ENCODE measurements at places on chromosomes 3 and 15.

GRCh38 chr15:41989573-41990242 lies 17.4 kb upstream of the EHD4 start:
- peak; percentile 98 for DNase-seq

DNA sequence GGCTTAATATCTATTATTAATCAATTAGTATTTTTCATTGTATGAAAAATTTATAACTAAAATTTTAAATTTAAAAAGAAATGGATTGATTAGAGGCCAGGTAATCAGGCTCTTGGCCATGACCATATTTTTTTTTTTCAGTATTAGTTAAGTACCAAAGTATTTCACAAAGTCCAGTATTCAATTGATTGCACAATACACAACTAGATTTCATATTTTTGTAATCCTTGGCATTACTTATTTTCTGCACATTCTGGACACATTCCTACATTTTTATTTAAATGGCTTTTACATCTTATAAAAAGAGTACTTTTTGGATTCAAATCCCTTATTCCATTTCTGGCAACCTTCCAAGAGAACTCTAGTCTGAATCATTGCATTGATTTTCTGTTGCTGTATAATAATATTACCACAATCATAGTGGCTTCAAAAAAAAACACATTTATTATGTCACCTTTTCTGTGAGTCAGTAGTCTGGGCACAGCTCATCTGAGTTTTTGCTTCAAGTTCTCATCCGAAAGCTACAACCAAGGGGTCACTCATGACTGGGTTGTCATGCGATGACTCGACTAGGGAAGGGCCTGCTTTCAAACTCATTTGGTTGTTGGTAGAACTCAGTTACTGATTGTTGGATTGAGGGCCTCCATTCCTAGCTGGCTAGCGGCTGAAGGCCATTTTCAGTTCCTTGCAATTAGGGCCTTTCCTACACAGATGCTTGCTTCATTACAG lies 90.7 kb downstream of the CNTN6 start:
- DNase-seq: no peak

DNA sequence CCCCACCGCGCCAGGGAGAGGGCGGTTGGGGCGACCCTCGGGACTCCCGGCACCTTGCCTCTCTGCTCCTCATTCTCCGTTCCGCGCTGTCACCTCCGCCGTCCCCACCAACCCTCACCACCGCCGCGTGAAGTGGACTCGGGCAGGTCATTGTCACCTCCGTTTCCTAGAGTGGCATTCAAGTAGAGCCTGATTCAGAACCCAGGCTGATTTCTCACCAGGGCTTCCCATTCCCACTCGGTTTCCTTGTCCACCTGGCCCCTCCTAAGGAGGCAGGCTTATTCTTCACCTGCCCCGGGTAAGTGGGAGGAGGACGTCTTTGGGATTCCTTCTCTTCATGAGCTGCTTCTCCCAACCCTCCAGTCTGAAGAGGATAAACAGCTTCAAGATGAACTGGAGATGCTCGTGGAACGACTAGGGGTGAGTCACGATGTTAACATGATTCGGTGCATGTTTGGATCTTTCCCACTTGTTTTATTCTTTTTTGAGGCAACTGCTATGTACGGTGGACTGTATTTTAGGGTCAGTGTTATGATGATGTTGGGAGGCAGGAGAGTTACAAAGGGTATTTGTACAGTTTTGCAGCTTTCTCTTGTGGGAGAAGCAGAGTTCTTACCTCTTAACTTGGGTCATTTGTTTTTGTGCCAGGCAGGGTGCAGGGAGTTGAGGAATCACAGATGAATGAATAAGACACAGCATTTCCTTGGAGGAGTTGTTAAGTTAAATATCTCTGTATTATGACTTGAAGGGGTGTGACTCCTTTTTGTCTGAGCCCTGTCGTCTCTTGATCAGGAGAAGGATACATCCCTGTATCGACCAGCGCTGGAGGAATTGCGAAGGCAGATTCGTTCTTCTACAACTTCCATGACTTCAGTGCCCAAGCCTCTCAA lies 692 bp downstream of the PSMD2 start:
- DNase-seq: no peak

GRCh38 chr3:135865553-135865952 lies 100.0 kb upstream of the PPP2R3A start:
- no peak for DNase-seq

- no peak for DNase-seq
Measured at GRCh38 chr3:174710612-174711011, 148.5 kb upstream of the NAALADL2 start.

DNA sequence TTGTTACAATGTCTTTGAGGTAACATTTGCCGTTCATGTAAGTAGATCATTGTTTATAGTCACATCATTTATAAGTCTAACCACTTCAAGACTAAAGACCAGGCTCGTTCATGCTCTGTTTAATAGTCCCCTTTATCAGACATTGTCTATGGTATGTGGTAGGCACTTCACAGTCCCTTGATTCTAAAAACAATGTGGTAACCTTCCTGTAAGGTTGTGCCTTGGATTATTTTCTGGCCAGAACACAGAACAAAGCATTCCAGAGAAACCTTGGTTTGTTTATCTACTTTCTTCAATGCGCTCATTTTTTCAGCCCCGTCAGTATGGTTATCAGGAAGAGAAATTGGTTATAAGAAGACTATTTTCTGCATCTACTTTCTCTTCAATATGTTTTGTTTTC lies 16.3 kb upstream of the ST3GAL6 start:
- DNase-seq: no peak

DNA sequence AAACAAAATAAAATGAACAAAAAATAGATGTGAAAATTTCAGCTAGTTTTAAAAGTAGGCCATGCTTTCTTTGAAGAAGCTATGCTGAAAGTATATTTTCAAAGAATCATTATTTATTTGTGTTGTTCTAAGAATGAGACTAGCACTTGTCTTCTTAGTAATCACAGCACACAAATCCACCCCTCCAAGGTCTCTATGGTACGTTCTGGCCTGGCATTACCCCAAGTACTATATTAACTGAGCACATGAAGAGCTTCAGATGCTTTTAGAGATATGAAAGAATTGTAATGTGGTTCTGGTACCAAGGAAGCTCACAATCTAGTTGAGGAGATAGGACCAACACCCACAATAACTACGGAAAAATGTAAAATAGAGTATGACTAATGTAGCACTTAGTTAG lies 416.5 kb downstream of the PLCL2 start:
- no peak for DNase-seq

- peak; percentile 35 for DNase-seq
Measured at GRCh38 chr15:81280696-81281455, 43.1 kb downstream of the STARD5 start.

GRCh38 chr3:141266797-141267555 lies 35.4 kb downstream of the PXYLP1 start:
- DNase-seq: no peak

- no peak for DNase-seq
Measured at GRCh38 chr15:88613074-88613944, 7.8 kb upstream of the AEN start.

GRCh38 chr3:23103764-23104163 lies 99.4 kb upstream of the UBE2E2 start:
- no peak for DNase-seq

- peak; percentile 87 for DNase-seq
Measured at GRCh38 chr3:47009225-47010110, 30.0 kb downstream of the NBEAL2 start.

GRCh38 chr3:82196645-82197044 lies 435.2 kb upstream of the GBE1 start:
- DNase-seq: no peak

GRCh38 chr15:36601952-36602351 lies 22.5 kb downstream of the CDIN1 start:
- no peak for DNase-seq

- DNase-seq: no peak
Measured at GRCh38 chr3:33170531-33170930, 48.1 kb downstream of the SUSD5 start.

GRCh38 chr3:165491487-165491886 lies 295.3 kb upstream of the SLITRK3 start:
- no peak for DNase-seq

- no peak for DNase-seq
Measured at GRCh38 chr3:185846037-185846436, 21.2 kb upstream of the IGF2BP2 start.

- DNase-seq: no peak
Measured at GRCh38 chr15:79190093-79190492, 92.4 kb upstream of the ANKRD34C start.

- DNase-seq: peak; percentile 61
Measured at GRCh38 chr3:123586131-123586530, 1.3 kb upstream of the HACD2 start.

DNA sequence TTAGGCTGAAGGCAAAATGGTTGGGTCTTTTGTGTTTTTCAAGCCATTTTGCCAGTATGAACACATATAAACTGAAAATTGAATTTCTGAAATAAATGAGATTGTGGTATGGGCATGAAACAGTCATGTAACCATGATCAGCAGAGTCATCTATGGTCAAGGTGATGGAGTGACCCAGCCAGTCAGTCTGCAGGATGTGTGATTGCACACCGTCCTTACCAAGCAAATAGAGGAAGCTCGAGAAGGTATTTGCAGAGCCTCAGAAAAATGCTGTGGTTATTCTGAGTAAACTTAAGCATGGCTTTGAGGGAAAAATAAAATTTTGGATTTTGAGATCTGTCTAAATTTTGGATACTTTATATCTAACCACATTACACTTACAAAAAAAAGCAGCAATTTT lies 95.9 kb upstream of the RNF7 start:
- DNase-seq: no peak

DNA sequence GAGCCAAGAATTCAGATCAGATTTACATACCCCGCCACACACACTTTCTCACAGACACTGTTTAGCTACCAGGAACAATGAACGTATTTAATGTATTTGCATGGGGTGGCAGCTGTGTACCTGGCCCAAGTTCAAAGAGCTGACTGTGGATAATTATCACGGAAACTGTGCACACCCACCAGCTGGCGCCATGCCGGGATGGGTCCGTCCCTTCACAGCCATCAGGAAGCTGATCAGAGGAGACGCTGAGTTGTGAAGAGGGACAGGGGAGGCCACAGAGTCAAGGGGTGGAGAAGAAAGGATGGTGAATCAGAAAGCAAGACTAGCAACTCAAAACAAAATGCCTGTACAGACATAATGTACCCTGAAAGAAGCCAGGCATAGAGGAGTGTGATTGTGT lies 13.1 kb upstream of the PLA2G4D start:
- DNase-seq: no peak

DNA sequence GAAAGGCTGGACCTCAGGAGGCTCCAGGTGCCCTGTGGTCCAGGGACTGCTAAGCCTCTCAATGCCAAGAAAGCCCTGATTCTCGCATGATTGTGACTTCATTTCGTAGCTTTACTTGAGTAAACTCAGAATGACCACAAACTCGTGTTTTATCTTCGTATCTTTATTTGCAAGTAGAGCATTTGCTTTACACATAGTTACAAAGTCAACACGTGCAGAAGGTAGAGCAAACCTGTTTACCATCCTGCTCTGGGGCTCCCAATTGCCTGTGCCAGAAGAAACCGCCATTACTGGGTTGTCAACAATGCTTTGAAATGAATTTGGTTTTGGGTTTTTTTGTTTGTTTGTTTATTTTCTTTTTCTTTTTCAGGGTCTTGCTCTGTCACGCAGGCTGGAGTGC lies 5.8 kb upstream of the MESP1 start:
- DNase-seq: no peak

DNA sequence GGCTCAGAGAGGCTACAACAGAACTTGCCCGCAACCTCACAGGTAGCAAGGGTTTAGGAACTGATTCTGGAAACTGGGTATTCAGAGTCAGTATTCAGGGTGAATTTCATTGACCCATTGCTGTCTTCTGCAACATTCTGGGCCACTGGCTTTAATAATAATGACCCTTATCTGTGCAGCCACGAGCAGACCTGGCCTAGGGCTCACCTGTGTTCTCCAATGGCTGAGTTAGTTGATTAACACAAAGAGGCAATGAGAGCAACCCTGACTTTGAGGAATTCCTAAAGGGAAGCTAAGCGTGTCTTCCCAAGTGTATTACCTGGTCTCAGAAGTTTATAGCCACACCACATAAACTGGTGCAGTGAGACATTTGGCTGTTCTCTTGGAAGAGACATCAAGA lies 289.9 kb downstream of the EPHB1 start:
- no peak for DNase-seq

GRCh38 chr3:127135241-127136023 lies 57.5 kb upstream of the PRR23E start:
- DNase-seq: no peak

GRCh38 chr3:129756871-129757270 lies 136.6 kb downstream of the TMCC1 start:
- no peak for DNase-seq

GRCh38 chr15:36815786-36816185 lies 236.4 kb downstream of the CDIN1 start:
- no peak for DNase-seq

GRCh38 chr3:133256787-133257483 lies 142.9 kb upstream of the BFSP2 start:
- no peak for DNase-seq

GRCh38 chr3:135868801-135869200 lies 96.7 kb upstream of the PPP2R3A start:
- no peak for DNase-seq

GRCh38 chr3:143896486-143896885 lies 48.2 kb upstream of the SLC9A9 start:
- no peak for DNase-seq

- no peak for DNase-seq
Measured at GRCh38 chr15:26928051-26928450, 42.9 kb upstream of the GABRG3 start.

- no peak for DNase-seq
Measured at GRCh38 chr15:79610021-79610420, 177.9 kb downstream of the MINAR1 start.

GRCh38 chr3:81874738-81875137 lies 113.3 kb upstream of the GBE1 start:
- no peak for DNase-seq

- no peak for DNase-seq
Measured at GRCh38 chr3:114706591-114707232, 412.9 kb downstream of the TIGIT start.

- DNase-seq: no peak
Measured at GRCh38 chr3:58158442-58159153, 52.2 kb downstream of the DNASE1L3 start.

DNA sequence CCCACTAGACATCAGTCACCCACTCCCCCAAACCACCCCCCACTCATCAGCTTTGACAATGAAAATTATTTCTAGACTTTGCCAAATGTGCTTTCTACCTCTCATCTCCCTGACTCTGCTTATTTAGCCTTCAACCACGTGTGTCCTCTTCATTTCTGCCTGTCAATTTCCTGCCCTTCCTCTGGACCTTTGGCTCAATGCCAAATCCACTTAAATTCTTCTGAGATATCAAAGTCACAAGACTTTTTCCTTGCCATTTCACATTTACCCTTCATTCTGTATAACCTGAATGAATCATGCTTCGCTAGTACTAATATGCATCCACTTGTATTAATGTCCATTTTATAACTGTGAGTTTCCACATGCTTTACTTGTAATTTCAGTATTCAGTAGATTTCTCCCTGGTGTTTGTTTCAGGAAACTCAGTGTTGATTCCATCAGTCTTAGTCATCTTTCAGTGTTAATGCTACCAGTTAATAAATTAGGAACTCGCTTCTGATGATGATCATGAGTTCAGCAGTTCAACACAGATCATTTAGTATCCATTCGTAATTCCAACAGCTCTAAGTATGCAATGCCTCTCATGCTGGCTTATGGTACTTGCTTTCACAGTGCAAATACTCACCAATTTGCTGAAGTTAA lies 128.2 kb upstream of the OSTN start:
- no peak for DNase-seq
